KG1 (cell line): ENCODE measurements at places on chromosomes 11 and 22.

DNA sequence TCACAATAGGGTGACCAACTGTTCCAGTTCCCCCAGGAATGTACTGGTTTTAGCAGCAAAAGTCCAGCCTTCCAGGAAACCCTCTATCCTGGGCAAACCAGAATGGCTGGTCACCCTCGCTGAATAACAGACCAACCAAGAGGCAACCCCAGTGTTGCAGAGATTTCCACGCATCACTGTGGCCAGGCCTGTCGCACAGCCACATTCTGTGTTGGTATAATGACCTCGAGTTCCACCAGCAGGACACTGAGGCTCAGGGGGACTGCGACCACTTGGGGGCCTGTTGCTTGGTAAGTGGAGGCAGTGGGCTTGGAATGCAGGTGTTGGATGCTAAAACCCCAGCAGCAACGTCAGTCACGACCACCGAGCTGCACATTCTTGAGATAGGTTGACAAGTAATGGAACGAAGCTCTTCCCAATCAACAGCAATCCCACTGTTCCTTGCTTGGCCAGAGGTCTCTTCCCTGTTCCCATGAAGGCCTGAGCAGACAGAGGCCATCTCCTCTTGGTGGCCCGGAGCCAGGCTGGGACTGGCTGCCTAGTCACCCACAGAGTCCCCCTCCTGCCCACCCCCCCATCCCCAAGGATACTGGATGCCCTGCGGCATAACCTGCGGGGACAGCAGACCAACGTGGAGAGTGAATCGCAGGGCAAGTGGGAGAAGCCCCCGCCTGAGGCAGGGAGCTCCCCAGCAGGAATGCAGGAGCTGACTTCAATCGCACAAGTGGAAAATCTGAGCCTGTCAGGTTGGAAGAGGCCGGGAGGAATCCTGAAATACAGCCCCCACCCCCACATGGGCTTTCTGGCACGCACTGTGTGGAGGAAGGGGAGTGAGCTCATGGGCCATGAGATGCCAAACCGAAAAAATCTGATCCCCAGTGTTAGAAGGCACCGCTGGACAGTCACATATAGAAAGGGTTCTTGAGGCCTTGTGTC is 43.4 kb upstream of the MN1 start:
- DNase-seq = no peak

DNA sequence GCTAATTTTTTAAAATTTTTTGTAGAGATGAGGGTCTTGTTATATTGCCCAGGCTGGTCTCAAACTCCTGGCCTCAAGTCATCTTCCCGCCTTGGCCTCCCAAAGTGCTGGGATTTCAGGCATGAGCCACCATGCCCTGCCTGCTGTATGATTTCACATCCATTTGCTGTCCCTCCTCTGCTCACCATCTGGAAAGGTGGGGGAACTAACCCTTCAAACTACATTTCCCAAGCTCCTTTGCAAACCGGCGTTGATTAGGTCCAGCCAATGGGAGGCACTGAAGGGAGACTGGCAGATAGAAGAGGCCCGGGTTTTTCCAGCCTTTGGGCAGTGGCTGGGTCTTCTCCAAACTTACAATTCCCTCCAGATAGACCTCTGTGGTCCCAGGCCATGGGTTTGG is 19.3 kb downstream of the RFPL1 start:
- DNase-seq = no peak

- DNase-seq = peak; percentile 69
Observed at GRCh38 chr11:70397336-70397982, 870 bp upstream of the CTTN start.

- DNase-seq = no peak
Observed at GRCh38 chr11:4466131-4466870, 16.1 kb upstream of the OR52K1 start.

- DNase-seq = no peak
Observed at GRCh38 chr11:61270354-61271076, 24.6 kb downstream of the VWCE start.

DNA sequence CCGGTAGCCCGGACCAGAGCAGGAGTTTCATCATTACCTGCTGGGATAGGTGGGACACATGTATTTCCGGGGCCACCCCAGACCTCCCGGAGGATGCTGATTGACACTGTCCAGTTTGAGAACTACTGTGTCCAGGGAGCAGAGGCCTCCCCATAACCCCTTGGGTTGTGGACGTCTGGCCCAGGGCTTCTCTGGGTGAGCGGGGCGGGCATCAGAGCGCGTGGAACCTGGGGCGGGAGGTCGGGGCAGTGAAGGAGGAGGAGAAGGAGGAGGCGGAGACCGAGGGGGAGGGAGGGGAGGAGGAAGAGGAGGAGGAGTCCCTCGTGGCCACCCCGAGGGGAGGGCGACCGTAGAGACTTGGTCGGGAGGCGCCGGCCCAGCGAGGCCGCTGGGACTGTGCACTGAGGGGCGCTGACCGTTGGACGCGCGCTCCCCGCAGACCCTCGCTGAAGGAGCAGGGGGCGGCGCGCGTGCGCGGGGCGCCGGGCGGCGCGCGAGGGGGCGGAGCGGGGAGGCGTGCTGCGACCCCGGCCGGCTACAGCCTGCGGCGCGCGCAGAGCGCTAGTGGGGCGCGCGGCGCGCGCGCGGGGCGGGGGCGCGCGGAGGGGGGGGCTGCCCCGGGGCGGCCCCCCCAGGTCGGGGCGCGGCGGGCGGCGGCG is at the start of gene GRK3:
Gene GRK3 (plus strand): TSS at position 356 of the 659 bp plus-strand sequence. CDS start 366 bp downstream, outside the sequence.
- DNase-seq = peak; percentile 52

DNA sequence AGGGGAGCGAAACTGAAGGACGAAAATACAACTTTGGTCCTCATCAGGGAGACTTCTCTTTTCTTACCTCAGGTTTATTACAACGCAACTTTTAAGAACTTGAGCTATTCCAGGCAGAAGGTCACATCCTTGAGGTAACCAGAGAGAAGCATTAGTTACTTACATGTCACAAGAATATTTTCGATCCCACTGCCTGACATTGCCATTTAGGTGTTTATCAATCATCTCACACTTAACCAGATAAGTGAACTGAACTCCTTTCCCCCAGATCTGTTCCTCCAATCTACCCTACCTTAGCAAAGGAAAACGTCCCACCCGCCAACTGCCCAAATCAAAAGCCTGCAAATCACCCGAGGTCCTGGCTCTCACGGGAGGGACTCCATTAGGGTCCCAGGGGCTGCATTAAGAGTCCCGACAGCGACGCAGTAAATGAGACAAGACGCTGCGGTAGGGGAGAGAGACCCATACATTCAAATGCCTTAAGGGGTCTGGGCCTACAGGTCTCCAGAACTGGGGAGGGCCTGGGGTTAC is 734 bp downstream of the ZNF280B start:
- DNase-seq = no peak

GRCh38 chr11:130314750-130315285 is at the start of gene ZBTB44:
Gene ZBTB44 (minus strand): TSS chr11:130314917. CDS start chr11:130261873, 53,044 bp downstream.
- peak; percentile 92 for DNase-seq

GRCh38 chr11:7489376-7489775 is 4.1 kb downstream of the OLFML1 start:
- DNase-seq = no peak

GRCh38 chr22:45720839-45721378 is 49.3 kb downstream of the ATXN10 start:
- DNase-seq = no peak

DNA sequence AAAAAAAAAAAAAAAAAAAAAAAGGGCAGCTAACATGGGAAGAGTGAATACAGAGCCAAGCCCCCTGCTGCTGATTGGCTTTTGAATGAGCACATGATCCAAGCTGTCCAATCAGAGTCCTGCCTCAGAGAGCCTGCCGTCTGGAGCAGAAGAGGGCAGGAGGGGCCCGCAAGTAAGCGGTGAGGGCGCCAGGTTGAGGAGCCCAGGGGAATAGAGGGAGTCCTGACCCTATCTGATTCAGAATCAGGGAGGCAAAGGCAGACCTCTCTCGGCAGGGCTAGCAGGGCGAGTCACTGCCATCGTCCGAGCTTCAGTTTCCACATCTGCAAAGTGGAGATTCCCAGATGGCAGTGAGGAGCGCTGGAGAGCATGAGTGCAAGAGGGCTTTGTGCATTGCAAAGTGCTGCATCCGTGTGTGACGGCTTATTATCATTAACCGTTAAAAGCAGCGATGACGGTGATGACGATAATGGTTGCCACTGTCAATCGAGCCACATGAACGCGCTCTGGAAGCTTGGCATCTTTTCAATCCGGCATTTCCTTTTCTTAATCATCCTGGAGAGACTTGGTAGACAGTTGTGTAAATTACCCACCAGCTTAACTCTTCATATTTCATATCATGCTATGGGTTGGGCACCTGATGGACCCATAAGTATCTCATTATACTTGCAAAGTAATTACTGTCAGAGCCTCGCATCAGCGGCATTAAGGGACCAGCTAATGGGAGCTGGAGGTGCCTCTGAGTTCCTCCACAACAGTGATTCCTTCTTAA is 68.6 kb upstream of the ATXN10 start:
- no peak for DNase-seq

DNA sequence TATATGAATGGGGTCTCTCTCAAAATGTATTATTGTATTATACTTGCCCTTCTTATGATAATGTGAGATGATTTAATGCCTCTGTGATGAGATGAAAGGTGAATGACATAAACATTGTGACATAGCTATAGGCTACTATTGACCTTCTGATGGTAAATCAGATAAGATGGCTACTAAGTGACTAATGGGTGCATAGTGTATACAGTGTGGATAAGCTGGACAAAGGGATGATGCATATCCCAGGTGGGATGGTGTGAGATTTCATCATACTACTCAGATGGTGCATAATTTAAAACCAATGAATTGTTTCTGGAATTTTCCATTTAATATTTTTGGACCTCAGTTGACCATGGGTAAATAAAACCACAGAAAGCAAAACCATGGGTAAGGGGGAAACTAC is 243.5 kb downstream of the SBF2 start:
- DNase-seq = no peak

DNA sequence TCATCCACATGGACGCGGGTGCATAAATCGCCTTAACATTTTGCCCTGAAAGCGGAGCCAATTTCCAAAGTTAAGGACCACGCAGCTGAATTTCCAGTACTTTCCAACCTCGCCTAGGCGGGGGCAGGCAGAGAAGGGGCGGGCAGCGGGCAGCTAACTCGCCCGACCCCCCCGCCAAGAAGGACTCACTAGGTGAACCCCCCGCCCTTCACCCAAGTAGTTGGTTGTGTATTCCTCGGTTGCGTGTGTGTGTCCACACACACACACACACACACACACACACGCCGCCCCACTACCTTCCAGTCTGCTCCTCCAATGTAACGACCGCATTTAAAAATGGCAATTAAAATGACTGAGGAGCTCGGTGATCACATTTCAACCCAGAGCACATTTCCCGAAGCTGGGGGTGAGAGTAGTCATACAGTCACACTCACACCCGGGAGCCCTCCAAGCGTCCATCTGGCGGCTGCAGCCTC is 1.4 kb downstream of the TENM4 start:
- no peak for DNase-seq

DNA sequence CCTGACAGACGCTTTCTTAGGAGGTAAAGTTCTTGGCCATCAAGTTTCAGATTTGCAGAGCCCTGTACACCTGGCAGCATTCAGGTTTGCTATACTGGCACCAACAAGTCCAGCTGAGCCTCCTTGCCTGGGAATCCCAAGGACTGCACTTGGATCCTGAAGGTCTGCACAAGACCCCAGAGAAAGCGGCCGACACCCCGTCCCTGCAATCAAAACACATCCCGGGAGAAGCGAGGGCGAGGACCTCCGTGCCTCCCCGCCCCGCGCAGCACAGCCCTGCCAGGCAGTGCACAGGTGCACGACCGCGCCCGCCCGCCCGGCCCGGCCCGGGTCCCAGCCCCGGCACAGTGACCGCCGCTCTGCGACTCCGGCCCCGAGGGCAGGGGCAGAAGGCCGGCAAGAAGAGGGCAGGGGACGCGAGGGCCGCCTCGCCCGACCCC is 559 bp downstream of the MRTFA start:
- DNase-seq = no peak

GRCh38 chr22:35330258-35330861 is 30.7 kb downstream of the TOM1 start:
- DNase-seq = no peak

DNA sequence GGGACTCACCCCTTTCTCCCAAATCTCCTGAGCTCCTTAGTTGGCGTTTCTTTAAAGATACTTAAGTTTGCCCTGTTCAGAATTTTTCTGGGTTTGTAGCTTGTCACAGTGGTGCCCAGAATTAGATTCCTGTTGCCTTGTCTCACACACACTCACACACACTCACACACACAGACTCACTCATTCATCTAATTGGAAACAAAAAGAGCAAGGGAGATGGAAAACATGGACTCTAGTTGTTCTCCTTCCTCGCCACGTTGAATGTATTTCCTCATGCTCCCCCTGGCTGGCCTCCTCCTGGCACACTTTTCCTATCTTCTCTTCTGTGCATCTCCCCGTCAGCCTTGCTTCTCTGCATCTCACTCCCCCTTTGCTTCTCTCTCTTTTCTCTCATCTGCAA is 752.3 kb downstream of the NTM start:
- no peak for DNase-seq

- no peak for DNase-seq
Observed at GRCh38 chr11:62857541-62857982, 18.2 kb upstream of the WDR74 start.

DNA sequence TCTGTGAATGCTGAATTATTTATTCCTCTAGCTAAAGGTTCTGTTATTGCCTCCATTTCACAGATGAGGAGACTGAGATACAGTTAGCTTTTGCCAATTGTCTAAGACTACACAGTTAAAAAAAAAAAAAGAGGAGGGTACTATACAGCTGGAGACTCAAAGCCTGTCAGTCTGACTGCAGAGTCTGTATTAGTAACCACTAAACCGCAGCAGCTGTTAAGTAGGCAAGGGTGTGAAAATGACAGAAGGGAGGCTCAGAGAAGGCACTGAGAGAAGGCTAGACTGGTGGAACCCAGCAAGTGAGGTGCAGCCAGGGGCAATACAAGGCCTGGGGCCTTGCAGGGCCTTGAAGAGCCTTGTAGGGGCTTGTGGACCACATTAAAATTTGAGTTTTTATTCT is 181.2 kb downstream of the CSNK2A3 start:
- no peak for DNase-seq

DNA sequence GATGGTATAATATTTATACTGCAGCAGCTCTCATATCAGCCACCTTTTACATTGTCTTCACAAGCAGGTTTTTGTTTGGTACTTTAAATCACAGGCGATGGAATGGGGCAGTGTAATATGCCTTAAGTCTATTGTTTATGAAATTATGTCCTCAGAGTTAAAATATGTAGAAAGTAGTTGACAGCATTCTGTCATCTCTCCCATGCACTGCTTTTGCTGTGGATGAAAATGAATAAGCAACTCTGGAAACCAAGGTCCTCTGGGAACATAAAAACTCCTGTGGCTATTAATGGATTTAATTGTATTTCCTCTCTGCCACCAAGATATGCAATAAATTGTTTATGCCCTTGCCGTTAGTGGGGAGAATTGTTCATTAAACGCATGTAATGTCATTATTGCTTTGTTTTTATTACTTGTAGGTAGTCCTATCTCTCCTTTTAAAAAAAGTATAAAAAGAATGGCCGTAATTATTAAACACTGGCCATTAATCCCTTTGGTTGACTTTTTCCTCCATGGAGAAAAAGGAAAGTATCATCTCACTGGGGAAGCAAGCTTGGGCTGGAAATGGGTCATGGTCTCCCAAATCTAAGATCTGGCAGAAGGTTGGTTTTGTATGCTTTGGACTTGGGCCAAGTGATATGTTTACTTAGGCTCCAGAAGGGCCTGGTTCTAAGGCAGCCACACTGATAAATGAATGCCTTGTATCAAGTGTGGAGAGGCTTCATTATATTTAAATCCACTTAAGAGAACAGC is 13.1 kb downstream of the PACS1 start:
- DNase-seq = no peak
